ENCODE measurements at places on chromosomes 1 and 21. TPM values are rescaled to one million over a fixed set of nuclear protein-coding genes. Genes with fewer than 3 reads are reported as not detected.

GRCh38 chr1:44453798-44454349 lies 48.8 kb downstream of the RNF220 start:
- DNase-seq: no peak

- DNase-seq: no peak
Observed at GRCh38 chr1:154430903-154431302, 25.8 kb downstream of the IL6R start.

GRCh38 chr1:10132852-10133251 lies 77.5 kb upstream of the KIF1B start:
- DNase-seq: no peak

- no peak for DNase-seq
Observed at GRCh38 chr21:26560612-26561011, 12.5 kb downstream of the CYYR1 start.

DNA sequence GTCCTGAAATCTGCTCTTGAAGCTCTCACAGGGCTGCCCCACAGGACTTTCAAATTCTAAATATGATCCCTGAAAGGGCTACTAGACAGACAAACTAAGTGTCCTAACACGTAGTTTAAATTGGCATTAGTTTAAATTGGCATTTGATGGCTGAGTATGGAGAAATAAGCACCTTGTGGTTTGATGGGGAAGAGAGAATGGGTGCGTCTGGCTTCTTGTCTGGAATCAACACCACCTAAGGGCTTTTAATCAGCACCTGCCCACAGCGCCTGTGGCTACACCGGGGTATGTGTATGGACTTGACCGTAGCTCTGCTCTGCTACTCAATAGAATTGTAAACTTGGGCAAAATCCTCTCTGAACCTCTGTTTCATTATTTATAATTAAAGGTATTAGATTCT lies 5.7 kb upstream of the LAMB3 start:
- no peak for DNase-seq

GRCh38 chr1:153609585-153609907 lies 3.4 kb downstream of the S100A16 start:
- DNase-seq: no peak

DNA sequence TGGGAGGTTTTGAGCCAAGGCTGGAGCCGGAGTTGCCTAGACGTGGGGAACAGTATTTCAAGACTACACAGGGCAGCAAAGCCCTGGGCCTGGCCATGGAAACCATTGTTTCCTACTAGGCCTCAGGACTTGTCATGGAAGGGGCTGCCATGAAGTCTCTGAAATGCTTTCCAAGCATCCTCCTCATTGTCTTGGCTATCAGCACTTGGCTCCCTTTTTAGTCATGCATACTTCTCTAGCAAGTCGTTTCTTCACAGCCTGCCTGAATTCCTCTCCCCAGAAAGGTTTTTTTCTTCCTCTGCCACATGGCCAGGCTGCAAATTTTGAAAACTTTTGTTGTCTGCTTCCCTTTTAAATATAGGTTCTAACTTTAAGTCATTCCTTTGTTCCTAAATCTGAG lies 406.6 kb upstream of the TMPRSS15 start:
- DNase-seq: no peak

GRCh38 chr1:185595835-185596667 lies 138.1 kb upstream of the HMCN1 start:
- peak; percentile 26 for DNase-seq

GRCh38 chr1:20184997-20185833 lies 681 bp upstream of the UBXN10 start:
- peak; percentile 71 for DNase-seq

GRCh38 chr1:236489710-236490377 lies 33.9 kb upstream of the LGALS8 start:
- DNase-seq: no peak

DNA sequence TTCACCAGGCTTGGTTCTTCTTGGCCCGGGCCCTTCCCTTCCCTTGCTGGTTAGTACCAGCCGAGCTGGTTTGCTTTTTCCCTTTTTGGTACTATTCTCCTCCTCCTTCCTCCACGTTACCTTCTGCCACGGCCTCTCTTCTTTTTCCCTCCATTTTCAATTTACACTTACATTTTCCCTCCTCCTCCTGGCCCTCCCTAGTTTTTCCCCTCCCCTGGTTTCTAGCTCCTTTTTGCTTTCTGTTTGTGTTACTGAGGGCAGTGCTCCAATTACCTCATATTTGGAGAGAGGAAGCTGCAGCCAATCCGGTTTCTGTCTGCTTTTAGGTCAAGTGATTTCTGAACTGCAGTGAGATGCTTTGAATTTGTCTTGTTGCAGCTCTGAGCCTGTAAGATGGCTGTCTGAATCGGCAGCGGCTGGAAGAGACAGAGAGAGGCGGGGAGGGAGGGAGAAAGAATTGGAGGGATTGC lies 63.7 kb downstream of the MACF1 start:
- DNase-seq: peak; percentile 7

DNA sequence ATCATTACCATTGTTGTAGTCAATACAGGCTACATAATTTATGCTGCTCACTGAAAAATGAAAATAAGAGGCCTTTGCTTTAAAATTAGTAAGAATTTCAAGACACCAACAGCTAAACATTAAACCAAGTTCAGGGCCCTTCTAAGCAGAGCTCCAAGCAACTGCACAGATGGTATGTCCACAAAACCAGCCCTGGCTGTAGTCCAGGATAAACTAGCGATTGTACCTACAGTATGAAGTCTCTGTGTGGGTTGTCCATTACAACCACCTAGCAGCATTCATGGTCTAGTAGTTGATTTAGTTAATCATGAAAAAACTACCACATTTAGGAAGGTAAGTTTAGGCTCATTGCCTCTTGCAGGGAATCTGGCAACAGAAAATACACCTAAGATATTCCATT lies 35.3 kb downstream of the CLCA4 start:
- DNase-seq: no peak

GRCh38 chr1:12188115-12188514 lies 21.3 kb downstream of the TNFRSF1B start:
- no peak for DNase-seq

- peak; percentile 26 for DNase-seq
Observed at GRCh38 chr1:35883635-35884101, 659 bp downstream of the AGO1 start.

DNA sequence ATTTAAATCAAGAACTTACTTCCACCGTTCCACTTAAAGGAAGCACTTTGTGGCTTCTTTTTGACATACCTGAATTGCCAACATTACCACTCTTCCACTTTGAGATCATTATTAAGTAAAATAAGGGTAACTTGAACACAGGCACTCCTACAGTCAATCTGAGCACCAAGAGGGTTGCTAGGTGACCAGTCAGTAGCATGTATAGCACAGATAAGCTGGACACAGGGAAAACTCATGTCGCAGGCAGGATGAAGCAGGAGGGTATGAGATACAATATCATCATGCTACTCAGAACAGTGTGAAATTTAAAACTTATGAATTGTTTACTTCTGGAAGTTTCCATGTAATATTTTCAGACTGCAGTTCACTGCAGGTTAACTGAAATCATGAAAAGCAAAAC lies 47.0 kb upstream of the RAP1GAP start:
- no peak for DNase-seq

DNA sequence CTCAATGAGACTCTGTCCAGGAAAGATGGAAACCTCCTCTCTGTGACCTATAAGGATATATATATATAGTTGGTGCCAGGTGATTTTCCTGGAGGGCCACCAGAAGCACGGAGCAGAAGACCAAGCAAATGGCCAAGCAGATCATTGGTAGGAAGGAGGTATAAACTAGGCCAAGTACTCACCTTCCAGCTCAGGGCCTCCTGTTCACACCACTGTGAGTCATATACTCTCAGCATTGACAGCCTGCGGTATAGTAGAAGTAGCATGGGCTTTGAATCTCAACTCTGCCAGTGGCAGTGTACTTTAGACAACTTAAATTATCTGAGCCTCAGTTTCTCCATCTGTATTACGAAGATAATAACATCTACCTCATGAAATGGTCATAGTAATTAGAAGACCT lies 15.4 kb downstream of the IL12RB2 start:
- no peak for DNase-seq

DNA sequence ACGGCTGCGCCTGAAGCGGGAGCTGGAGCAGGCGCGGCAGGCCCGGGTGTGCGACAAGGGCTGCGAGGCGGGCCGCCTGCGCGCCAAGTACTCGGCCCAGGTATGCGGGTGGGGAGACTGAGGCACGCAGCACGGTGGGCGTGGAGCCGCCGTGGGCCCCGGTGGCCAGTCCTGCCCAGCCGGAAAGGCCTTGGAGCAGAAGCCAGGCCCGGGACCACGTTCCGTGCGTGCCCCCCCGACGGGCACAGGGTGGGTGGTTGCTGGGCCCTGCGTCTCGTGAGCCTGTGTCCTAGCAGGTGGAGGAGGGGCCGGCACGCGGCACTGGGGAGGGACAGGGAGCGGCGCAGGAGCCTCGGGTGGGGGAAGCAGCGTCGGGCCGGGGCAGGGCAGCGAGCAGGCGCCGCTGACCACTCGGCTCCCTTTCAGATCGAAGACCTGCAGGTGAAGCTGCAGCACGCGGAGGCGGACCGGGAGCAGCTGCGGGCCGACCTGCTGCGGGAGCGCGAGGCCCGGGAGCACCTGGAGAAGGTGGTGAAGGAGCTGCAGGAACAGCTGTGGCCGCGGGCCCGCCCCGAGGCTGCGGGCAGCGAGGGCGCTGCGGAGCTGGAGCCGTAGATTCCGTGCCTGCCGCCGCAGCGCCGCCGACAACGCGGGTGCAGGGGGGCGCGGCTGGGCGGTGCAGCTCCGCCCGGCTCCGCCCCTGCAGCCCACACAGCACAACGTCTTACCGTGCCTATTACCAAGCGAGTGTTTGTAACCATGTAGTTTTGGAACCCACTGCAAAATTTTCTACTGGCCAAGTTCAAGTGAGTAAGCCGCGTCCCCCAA lies 78.2 kb downstream of the SKI start:
- no peak for DNase-seq

GRCh38 chr1:87329051-87329525 lies 408 bp downstream of the LMO4 start:
- DNase-seq: peak; percentile 38

- DNase-seq: no peak
Observed at GRCh38 chr1:193846876-193847604, 660.6 kb upstream of the B3GALT2 start.

GRCh38 chr1:21590934-21591333 lies 78.2 kb downstream of the RAP1GAP start:
- DNase-seq: no peak

DNA sequence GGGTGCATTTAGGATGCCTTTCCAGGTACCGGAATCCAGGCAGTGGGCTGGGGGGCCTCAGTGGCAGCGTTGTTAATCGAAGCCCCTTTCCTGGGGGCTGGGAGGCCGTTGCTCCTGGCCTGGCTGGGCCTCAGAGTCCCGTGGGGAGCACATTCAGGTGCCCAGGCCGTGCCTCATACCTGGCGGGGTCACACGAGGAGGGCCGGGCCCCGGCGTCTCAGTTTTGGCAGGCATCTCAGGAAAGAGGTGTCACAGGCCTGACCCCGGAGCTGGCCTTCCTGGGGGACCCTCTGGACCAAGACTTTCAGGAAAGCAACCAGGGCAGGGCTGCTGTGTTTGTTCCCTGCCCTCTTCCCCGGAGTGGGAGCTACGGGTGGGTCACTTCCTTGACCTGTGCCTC lies 4.1 kb downstream of the NBL1 start:
- no peak for DNase-seq

DNA sequence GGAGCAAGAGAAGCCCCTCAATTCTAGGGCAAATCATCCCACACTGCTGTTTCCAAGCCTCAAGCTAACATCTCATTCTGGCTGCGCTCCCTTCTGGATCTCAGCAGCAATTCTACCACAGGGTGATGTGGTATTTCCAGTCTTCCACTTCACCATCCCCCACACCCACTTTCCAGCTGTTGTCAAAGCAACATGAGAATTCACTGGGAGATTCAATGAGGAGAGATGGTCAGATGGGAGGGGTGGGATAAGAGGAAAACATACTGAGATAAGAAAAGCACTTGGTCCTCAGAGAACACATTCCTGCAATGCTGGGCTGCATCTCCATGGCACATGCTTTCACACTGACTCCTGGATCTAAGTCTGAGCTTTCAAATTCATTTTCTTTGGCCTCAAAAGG lies 47.3 kb upstream of the LRRC52 start:
- no peak for DNase-seq

- DNase-seq: no peak
Observed at GRCh38 chr1:21955058-21955457, 17.9 kb upstream of the HSPG2 start.

- DNase-seq: no peak
Observed at GRCh38 chr1:65942476-65942875, 149.8 kb downstream of the PDE4B start.

- DNase-seq: no peak
Observed at GRCh38 chr1:238404481-238404880, 513.8 kb upstream of the ZP4 start.

- DNase-seq: no peak
Observed at GRCh38 chr1:102566182-102566581, 542.1 kb downstream of the COL11A1 start.

DNA sequence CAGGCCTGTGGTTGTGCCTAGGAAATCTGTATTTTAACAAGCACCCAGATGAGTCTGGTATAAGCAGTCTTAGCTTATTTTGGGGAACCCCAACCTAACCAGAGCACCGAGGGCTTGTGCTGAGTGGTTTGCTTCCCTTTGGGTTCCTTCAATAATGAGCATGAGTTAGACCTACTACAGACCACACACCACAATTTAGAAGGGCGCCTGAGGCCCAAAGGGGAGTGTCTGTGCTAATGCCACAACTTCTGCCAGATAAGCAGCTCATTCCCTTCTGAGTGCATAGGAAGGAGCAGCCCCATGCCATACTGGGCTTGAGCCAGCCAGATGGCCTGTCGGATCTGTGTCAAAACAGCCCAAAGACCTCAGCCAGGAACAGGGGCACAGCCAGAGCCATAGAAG lies 15.4 kb upstream of the LSS start:
- no peak for DNase-seq

DNA sequence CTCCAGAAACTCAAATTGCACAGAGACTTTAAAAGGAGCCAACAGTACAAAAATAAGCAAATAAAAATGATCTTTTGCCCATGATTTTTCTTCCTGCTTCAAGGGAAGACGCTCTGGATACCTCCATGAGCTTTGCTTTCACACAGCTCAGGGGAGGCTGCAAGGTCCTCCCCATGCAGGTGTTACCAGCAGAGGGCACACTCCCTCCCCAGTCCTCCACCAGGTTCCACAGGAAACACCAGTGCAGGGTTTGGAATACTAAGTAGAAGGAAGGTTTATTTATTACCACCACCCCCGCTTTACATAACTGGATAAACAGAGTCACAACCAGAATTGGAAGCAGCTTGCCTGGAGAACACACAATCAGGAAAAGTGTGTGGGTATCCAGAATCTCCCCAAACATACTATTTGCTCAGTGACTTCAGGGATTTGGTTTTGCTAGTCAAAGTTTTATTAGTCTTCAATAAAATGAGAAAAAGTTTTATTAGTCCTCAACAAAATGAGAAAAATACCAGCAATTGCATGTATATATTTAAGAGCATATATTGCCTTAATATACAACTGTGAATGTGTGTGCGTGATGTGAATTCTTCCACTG lies 37.3 kb downstream of the HSD3B1 start:
- no peak for DNase-seq

PMF1 gene
- total RNA-seq: 111 TPM

HCRTR1 gene
- not detected for total RNA-seq

NHLH1 gene
- total RNA-seq: 0.66 TPM

TNNT2 gene
- total RNA-seq: not detected

ADCY10 gene
- total RNA-seq: not detected

CLDN19 gene
- total RNA-seq: not detected

GMEB1 gene
- 27.2 TPM for total RNA-seq

PHACTR4 gene
- 28.9 TPM for total RNA-seq

AJAP1 gene
- not detected for total RNA-seq

IFNAR2 gene
- 33.5 TPM for total RNA-seq

PDE4B gene
- 24.3 TPM for total RNA-seq

KLHDC7A gene
- not detected for total RNA-seq

OR10K2 gene
- not detected for total RNA-seq

EPHX1 gene
- total RNA-seq: 1.0 TPM

AMY2A gene
- total RNA-seq: not detected

RIPK4 gene
- total RNA-seq: not detected

GSTM1 gene
- 77.4 TPM for total RNA-seq

Measured in activated T-helper 1 cell treated with anti-CD3 and anti-CD28 coated beads, Interleukin-12 subunit alpha, Interleukin-12 subunit beta, Interleukin-2, Interleukin-4 antibody, amounts not matched to agents 30 ng/mL and 10 ng/mL and 1 ng/mL, durations not matched to agents 14 hours and 24 hours and 36 hours (primary cell).